ENCODE measurements at places on chromosomes 6 and 20.

- no peak for DNase-seq
Observed at GRCh38 chr6:7820288-7820835, 90.2 kb downstream of the TXNDC5 start.

GRCh38 chr20:34977365-34978091, 21.9 kb downstream of the MYH7B start:
- no peak for DNase-seq

GRCh38 chr6:2971420-2972218, at the start of gene SERPINB6:
TSS of gene SERPINB6 (minus strand) at chr6:2971567. CDS start at chr6:2959332, 12,235 bp downstream.
- DNase-seq = no peak

DNA sequence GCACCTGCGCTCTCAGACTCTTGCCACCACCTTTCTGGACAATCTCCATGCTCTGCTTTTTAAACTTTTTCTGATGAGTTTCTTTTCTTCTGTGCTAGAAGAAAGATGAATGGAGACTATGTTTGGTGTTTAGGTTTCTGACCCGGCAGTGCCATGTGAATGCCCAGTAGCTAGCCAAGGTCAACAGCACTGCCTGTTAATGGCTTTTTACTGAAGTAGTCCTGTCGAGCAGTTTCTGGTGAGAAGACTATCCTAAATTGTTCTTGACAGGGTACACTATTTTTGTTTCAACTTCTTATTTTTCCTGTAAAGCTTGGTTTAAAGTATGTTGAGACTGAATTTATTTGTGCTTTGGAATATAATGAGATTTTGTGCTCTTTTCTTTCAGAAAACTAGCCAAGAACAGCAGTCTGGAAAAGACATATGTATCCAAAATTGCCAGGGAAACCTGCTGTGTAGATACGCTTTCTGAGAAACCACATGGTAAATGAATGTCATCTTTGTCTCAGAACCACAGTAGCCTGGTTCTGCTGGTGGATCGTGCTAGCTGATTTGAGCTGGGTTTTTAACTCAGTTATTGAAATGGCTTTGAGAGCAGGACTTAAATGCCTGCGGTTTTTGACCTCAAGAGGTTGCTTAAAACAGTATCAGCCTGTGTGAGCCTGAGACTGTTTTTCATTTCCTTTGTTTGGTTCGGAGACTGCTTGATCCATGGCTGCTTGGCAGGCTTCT, 48.1 kb downstream of the KCNS1 start:
- DNase-seq = no peak

DNA sequence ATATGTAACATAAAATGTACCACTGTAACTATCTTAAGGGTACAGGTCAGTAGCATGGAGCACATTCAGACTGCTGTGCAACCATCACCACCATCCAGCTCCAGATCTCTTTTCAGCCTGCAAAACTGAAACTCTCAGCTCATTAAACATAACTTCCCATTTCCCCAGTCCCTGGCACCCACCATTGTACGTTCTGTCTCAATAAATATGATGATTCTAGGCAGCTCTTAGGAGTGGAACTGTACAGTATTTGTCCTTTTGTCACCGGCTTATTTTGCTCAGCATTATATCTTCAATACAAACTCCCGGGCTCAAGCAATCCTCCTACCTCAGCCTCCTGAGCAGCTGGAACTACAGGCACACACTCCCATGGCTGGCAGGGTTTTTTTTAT, 1.5 kb downstream of the ZC3H12D start:
- DNase-seq = no peak

GRCh38 chr6:52375780-52376556, 14.0 kb downstream of the PAQR8 start:
- DNase-seq = no peak

DNA sequence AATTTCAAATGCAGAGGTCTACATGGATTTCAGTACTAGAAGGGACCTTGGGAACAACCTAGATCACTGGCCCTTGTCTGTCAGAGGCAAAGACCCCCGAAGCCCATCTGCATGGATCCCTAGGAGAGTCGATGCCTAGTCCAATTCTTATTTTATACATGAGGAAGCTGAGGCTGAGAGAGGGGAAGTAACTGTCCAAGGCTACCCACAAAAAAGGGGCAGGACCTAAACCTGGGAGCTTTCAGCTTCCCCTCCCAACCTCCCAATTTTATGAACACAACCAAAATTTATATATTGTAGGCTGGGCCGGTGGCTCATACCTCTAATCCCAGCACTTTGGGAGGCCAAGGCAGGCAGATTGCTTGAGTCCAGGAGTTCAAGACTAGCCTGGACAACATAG, 73.2 kb downstream of the TRERF1 start:
- no peak for DNase-seq

- DNase-seq = no peak
Observed at GRCh38 chr20:62796699-62797491, 622 bp downstream of the MRGBP start.

DNA sequence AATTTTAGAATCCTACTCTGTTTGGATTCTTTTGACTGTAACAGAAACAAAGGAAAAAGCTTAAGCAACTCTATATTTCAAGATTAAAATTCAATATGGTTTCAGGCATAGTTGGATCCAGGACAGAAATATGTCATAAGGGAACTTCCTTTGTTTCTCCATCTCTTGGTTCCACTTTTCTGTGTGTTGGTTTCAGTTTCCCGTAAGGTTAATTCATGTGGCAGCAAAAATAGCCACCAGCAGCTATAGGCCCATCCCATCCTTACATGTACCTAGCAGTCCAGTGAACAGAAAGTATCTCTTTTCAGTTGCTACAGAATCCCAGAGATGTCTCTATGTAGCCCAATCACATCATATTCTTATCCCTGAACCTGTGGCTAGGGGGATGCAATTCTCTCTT, 8.8 kb upstream of the FAM8A1 start:
- no peak for DNase-seq

- no peak for DNase-seq
Observed at GRCh38 chr6:41153992-41154625, at the start of gene TREML1. TSS of gene TREML1 (minus strand) at chr6:41154347. CDS start at chr6:41154288, 59 bp downstream.

GRCh38 chr6:162581988-162582780, 145.4 kb downstream of the PRKN start:
- no peak for DNase-seq

GRCh38 chr20:2302384-2303060, 6.7 kb downstream of the TGM3 start:
- no peak for DNase-seq

- no peak for DNase-seq
Observed at GRCh38 chr20:48107560-48107959, 322.3 kb upstream of the SULF2 start.

GRCh38 chr20:62590309-62591121, 51.8 kb upstream of the SLCO4A1 start:
- no peak for DNase-seq

- no peak for DNase-seq
Observed at GRCh38 chr20:48949304-48950170, 28.0 kb downstream of the ARFGEF2 start.

DNA sequence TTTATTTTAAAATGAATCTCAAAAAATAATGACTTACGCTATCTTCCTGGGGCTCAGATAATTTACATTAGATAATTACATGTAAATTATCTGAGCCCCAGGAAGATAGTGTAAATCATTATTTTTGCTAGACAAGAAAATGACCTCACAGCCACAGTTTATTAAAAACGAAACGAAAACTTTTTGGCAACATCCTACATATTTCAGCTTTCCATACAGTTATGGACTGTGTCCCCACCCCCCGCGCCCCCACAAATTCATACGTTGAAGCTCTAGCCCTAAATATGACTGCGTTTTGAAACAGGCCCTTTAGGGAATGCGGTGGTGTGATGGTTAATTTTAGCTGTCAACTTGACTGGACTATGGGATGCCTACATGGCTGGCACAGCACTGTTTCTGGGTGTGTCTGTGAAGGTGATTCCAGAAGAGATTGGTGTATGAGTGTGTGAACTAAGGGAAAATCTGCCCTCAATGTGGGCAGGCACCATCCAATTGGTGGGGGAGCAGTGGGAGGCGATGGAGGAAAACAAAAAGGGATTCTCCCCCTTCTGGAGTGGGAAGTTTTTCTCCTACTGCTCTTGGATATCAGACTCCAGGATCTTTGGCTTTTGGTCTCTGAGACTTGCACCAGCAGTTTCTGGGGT, 52.6 kb downstream of the TRPC4AP start:
- no peak for DNase-seq

GRCh38 chr6:110495949-110496348, 19.5 kb upstream of the SLC22A16 start:
- no peak for DNase-seq

DNA sequence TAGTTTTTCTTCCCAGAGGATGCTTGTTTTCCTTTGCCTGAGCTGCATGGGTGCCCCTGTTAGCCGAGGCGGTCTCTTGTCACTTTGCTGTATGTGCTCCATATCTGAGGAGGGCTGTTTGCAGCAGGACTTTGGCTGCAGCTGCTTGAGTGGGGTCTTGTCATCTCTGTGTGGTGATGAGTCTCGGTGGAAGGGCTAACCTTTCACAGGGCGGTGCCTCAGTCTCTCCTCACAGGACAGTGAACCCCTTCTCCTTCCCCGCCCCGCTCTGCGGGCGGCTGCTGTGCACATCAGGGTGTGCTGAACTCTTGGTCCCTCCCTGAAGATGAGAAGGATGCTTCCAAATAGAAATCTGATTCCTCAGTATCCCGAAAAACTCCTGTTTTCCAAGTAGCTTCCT, 75.1 kb downstream of the SYNJ2 start:
- no peak for DNase-seq

DNA sequence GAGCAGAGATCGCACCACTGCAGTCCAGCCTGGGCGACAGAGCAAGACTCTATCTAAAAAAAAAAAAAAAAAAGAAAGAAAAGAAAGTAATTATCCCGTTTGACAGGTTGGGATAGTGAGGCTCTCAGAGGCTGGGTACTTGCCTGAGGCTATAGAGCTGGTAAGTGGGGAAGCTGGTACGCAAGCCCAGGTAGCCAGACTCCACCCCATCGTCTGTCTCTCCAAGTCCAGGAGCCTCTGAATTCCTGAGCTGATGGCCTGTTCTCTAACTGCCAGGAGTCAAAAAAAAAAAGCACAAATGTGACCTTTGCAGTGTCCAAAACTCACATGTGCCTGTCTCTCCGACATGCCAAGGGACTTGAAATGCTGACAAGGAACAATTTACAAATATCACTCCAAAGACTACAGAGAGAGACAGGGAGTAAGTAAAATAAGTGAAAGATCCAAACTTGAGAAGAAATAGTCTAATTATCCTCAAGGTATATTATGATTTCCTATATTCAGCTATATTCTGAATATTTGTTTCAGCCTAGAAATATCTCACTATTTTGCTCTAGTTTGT, 109.1 kb upstream of the SCAF8 start:
- DNase-seq = no peak

DNA sequence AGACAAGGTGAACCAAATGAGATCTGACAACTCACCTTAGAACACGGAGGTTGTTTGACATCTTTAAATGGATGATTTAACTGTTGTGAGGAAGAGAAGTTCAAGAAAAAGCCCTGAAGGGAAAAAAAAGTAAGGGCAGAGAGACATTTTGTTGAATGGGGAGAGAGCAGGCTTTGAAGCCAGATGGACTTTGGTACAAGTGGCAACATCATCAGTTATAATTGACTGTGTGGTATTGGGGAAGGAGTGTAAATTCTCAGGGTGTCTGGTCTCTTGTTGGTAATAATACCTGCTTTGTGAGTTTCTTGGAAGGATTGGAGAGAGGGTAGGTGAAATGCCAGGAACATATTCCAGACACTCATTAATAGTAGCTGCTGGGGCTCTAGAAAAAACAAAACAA, 21.6 kb downstream of the OGFRL1 start:
- no peak for DNase-seq

GRCh38 chr6:15474196-15474595, 188.6 kb downstream of the DTNBP1 start:
- no peak for DNase-seq

DNA sequence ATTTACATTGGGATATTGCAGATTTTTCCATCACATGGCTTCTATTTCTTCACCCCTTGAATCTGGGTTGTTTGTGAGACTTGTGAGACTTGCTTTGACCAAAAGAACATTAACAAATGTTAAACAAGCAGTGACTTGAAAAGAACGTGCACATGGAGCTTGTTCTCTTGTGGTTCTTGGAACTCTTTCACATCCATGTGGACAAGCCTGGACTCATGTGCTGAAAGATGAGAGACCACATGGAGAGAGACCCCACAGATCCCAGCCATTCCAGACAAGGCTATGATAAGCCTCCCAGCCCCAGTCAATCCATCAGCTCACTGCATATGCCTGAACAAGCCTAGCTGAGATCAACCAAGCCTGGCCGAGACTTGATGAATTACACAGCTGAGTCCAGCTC, 1365.7 kb upstream of the GJE1 start:
- DNase-seq = no peak

DNA sequence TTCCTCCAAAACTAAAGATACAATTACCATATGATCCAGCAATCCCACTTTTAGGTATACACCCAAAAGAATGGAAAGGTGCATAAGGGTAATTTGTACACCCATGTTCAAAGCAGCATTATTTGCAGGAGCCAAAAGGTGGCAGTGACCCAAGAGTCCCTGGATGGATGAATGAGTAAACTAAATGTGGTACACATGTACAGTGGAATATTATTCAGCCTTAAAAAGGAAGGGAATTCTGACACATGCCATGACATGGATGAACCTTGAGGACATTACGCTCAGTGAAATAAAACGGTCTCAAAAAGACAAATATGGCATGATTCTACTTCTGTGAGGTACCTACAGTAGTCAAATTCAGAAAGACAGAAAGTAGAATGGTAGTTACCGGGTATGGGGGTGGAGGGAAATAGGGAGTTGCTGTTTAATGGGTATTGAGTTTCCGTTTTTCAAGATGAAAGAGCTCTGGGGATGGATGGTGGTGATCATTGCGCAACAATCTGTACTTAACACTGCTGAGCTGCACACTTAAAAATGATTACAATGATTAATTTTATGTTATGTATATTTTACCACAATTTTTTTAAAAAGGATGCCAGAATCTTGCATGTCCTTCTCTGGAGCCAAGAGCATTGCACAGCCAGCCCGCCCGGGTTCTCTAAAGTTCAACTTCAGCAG, 518.9 kb upstream of the JARID2 start:
- DNase-seq = no peak

GRCh38 chr20:7775072-7775471, 165.2 kb downstream of the HAO1 start:
- DNase-seq = no peak

DNA sequence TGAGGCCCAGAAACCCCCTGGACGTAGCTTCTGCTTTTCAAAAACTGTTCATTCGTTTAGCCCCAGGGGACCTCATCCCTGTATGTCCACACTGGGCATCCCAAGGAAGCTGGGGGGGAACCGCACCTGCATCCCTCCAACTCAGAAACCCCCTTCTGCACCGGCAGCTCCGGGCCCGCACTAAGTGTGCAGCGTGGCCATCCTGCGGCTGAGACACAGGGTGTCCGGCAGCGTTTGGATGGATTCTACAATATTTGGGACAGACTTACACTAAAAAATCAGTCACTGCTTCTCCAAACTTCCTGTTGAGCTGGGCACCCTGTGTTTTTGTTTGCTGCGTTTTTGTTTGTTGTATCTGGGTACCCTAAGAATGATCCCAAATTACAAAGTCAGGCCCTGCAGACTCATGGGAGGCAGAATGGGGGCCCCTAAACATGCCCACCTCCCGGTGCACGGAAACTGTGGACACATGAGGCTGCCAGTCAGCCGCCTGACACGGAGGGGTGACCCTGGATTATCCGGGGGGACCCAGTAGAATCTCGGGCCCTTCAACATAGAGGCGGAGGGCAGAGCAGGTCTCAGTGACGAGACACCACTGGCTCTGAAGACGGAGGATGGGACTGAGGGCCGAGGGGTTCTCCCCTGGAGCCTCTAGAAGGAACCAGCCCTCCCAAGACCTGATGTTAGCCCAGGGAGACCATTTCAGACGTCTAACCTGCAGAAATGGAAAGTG, 88.2 kb upstream of the BHLHE23 start:
- DNase-seq = no peak

- no peak for DNase-seq
Observed at GRCh38 chr20:11826334-11826733, 91.4 kb upstream of the BTBD3 start.
